ENCODE measurements at places on chromosomes 1 and 21.

DNA sequence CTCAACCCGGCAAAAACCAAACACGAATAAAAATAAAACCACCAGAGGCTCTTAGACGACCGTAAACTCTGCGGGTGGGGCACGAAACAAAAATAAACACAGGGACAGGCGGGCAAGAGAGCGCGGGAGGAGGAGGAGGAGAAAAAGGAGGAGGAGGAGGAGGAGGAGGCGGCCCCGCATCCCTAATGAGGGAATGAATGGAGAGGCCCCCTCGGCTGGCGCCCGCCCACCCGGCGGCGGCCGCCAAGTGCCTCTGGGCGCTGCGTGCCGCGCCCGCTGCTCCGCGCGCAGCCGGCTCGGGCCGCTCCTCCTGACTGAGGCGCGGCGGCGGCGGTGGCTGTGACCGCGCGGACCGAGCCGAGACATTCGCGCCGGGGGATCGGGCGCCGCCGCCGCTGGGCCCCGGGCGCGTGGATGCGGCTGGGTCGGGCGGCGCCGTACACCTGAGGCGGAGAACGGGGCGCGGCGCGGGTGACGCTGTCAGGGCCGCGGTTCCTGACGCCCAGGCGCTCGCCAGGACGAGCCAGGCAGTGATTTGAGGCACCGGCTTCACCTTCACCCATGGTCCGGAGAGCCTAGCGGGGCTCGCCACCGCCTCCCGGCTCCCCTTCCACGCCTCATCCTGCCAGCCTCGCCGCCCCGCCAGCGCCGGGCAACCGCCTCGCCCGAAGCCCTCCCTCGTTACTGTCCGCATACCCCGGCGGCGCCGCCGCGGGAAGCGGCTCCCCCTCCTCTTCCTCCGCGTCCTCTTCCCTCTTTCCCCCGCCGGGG lies at the start of gene MARK1:
MARK1 (plus strand) TSS at position 229 of the 771 bp plus-strand sequence. CDS start 687 bp downstream, outside the sequence.
- DNase-seq = peak; percentile 78

DNA sequence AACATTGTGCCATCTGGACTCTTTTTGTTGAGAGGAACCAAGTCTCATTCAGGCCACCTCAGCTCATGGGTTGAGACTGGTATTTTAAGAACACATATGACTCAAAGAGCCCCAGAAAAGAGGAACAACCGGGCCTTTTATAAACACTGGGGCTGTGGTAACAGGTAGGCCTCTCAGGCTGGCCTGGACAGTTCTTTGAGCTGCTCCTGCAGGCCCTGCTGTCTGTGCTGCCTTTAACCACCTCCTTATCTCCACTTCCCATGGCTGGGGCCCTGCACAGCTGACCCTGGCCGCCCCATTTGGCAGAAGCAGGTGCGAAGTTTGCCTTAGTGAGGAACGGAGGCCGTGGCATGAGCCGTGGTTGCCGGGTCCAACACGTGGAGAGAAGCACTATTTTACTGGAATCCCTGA lies 163.3 kb downstream of the RHOU start:
- DNase-seq = no peak

GRCh38 chr1:204319462-204319861 lies 40.3 kb downstream of the PLEKHA6 start:
- no peak for DNase-seq

DNA sequence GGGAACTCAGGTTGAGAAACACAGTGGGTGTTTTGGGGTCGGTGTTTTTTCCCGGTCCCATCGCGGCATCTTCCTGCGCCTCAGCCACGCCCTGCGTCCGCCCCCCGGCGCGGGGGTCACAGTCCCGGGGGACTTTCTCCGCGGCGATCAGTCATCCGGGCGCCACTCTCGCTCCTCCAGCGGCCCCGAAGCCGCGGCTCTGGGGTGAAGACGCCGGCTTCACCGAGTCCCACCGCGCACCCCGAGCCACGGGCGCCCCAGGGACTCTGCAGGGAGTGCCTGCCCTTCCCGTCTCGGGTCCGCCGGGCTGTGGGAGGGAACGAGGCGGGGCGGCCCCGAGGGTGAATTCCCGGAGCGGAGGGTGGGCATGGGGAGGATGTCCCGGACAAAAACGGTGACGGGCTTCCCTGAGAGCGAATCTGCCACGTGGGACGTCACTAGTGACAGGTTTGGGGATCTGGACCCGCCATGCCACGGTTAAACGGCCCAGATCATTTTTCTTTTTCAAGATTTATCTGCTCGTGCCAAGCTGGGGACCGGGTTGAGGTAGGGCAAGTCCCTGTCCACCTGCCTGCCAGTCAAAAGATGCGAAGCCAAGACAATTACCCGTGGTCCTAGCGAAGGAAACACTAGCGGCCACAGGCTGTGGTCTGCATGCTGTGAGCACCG lies 717 bp upstream of the BATF3 start:
- peak; percentile 39 for DNase-seq

DNA sequence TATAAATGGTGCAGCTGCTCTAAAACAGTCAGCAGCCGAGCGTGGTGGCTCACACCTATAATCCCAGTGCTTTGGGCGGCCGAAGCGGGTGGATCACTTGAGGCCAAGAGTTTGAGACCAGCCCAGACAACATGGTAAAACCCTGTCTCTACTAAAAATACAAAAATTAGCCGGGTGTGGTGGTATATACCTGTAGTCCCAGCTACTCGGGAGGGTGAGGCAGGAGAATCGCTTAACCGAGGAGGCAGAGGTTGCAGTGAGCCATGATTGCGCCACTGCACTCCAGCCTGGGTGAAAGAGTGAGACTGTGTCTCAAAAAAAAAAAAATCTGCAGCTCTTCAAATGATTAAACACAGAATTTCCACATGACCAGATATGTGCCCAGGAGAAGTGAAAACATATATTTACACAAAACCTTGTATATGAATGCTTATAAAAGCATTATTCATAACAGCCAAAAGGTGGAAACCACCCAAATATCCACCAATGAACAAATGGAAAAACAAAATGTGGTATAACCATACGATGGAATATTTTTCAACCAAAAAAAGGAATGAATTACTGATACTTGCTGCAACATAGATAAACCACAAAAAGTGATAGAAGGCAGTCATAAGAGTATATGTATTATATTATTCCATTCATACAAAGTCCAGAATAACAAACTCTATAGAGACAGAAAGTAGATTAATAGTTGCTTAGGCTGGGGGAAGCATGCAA lies 14.1 kb downstream of the EPS15 start:
- no peak for DNase-seq

Data from WERI-Rb-1 (cell line).